Natural killer cell (primary cell): ENCODE measurements at places on chromosomes 2 and 18.

DNA sequence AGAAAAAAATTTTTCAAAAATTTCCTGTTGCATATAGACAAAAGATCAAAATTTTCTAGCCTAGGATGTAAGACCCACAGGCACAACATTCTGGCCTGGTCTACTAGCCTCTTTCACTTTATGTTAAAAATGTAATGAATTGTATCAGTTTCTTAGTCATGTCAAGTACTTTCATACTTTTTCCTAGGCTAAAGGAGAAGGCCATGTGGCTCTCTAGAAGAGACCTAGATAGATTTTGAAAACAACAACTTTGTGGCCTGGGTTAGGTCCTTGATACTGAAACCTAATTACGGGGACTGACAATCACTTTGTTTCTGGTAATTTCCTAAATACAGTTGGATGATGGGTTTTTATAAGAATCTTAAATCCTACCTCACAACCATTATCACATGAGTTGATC is 74.8 kb upstream of the FSIP2 start:
- DNase-seq = no peak

- DNase-seq = no peak
Measured at GRCh38 chr2:129904532-129905446, 74.7 kb upstream of the RAB6C start.

GRCh38 chr2:134469516-134470115 is 215.7 kb downstream of the MGAT5 start:
- no peak for DNase-seq

DNA sequence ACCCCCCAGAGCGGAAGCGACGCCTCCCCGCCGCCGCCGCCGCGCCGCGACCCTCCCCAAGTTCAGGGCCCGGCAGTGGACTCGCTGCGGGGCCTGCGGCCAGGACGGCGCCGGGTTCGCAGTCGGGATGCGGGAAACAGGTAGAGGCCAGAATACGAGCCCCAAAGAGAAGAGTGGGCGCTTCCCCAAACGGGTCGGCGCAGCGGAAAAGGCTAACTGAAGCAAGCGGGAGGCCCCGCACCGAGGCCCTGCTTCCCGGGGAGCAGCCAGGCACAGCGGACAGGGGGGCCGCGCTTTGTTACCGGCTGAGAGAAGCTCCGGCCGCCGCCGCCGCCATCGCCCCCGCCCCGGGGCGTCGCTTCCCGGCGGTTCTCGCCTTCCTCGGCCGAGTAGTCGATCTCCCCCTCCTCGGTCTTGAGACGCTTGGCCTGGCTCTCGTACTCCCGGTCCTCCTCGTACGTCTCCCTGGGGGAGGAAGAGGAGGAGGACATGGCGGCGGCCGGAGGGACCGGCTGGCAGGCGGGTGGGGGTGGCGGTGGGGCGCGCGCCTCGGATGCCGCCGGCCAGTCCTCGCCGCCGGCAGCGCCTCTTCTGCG is 494 bp downstream of the HNRNPLL start:
- peak; percentile 27 for DNase-seq

DNA sequence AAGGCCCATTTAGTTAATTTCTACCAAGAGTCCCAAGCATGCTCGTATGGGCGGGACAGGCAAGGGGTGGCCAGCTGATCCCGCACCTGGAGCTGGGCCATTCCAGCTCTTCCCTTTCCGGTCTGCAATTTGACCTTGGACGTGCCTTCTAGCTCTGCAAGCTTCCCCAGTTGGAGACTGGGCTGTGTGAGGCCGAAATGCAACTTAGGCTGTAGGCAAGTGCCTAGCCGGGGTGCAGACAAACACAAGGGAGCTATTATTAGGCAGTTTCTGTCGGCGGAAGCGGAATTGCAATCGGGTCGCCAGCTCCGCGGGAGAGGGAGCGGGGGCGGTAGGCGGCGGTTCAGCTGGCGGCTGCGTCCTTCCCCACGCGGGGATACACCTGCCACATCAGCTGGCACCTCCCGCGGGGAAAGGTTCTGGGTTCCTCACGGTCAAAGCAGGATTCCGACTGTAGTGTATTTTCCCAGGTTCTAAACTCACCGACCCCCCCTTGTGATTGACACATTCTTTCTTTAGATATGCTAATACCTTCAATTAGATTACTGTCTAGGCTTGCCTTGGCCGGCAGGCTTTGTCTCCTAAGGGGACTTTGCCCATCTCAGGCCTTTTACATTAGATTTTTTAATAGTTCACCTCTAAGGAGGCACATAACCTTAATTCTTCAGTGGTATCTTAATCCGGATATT is 17.1 kb upstream of the ZNF532 start:
- DNase-seq = no peak

DNA sequence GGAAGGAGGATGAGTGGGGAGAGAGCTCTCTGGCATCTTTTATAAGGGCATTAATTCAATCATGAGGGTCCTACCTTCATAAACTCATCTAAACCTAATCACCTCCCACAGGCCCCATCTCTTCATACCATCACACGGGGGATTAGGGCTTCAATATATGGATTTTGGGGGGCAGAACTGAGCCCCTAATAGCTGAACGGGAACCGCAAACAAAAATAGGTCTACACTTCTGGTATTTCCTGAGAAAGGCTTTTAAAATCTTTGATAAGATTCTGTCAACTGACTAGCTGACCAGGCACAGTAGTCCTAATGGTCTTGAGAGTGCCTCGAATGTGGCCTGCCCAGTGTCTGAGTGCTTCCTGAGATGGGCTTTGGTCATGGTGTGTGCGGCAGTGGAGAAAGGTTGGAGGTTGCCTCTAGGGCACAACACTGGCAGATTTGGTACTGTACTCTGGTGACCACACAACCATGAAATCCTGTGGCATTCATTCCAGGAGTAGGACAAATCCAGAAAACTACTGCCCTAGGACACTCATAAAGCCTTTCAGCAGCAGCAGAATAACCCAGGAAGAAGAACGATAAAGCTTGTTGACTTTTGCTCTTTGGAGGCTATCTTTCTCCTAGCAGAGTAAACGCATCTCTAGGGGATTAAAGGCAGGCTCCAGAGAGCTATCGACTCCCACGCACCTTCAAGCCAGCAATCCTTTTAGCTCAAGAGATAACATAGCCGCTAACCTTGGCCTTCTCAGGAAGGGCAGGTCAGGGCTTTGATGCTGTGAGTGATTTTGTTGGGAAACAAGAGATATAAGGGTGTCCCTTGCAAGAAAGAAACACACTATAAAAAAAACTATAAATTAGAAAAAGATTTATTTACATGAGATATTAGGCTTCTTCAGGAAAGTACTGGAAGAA is 12.3 kb upstream of the APOB start:
- DNase-seq = no peak

- DNase-seq = no peak
Measured at GRCh38 chr2:218381916-218382366, at the start of gene SLC11A1. SLC11A1 (plus strand) TSS chr2:218382273; CDS start chr2:218382369, 96 bp downstream.
